Fibroblast of skin of abdomen (primary cell): ENCODE measurements at places on chromosomes 4 and X.

GRCh38 chr4:112853662-112854256, 195.7 kb upstream of the ANK2 start:
- DNase-seq = no peak

DNA sequence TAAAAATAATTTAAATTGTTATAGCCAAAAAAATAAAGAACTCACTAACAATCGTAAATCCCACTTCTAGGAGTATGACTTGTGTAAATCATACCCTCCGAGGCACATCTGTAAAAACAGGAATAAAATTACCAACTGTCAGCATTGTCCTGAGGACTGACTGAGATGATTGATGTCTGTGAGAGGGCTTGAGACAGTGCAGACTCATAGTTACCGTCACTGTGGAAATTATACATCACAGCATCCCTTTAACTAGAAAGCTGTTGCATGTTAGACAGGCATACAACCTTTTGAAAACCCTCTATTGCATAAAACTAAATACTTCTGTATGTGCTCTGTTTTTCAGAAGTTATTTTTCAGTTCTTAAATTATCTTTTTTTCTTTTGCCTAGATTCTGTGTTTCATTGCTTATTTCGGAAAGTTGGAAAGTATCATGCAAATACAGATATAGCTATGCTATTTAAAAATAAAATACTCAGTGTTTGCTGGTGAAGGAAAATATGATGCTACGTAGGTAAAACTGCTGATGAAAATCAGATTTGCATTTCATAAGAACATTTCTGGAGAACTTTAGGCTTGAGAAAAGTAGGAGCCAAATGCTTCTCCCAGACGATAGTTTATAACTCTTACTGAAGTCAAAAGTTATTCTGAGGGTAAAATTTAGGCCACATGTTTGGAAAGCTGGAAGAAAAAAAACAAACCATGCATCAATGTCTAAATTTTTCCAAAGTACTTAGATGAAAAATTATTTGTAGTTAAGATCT, 13.6 kb upstream of the RBPJ start:
- peak; percentile 51 for DNase-seq

GRCh38 chrX:28670074-28670473, 82.8 kb downstream of the IL1RAPL1 start:
- DNase-seq = no peak

- no peak for DNase-seq
Measured at GRCh38 chr4:139189972-139190371, 13.0 kb upstream of the ELF2 start.

DNA sequence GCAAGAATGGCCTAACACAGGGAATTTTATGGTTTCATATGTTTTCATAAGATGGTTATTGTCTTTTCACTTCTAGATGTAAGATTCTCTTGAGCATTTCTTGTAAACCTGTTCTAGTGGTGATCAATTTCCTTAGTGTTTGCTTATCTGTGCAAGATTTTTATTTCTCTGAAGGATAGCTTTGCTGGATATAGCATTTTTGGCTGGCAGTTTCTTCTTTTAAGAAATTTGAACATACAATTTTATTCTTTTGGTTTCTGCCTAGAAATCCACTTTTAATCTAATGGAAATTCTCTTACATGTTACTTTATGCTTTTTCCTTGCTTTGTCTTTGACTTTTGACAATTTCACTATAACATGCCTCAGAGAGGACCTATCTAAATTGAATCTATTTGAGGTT, 276.5 kb upstream of the SFRP2 start:
- DNase-seq = no peak

DNA sequence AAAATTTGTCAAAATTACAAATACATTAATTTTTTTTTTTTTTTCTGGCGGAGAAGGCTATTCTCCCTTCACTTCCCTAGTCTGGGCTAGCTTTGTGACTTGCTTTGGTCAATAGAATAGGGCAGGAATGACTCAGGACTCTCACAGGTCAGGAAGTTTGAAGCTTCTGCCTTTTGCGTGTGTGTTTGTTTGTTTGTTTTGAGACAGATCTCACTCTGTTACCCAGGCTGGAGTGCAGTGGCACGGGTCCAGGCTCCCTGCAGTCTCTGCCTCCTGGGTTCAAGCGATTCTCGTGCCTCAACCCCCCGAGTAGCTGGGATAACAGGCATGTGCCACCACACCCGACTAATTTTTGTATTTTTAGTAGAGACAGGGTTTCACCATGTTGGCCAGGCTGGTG, 55.9 kb upstream of the USP9X start:
- no peak for DNase-seq

DNA sequence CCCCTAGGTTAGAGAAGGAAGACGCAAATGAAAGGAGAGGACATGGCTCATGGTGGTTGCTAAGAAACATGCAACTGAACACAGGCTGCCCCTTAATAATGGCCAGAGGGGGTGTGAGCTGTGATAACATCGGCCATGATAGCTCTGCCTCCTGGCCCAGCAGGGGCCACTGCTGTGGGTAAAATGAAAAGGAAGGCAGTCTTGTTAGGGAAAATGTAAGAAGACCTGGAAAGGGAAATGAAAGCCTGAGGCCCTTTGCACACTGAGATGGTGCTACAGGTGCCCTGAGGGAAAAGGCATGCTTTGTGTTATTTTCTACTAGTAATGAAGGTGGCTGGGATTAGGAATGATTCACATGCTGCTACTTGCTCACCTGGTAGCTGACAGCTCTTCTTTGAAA, 123.6 kb upstream of the MID1 start:
- DNase-seq = no peak

GRCh38 chr4:180990931-180991330, 1252.3 kb upstream of the TENM3 start:
- no peak for DNase-seq

GRCh38 chr4:178470996-178471784, 1029.0 kb upstream of the AGA start:
- DNase-seq = no peak

DNA sequence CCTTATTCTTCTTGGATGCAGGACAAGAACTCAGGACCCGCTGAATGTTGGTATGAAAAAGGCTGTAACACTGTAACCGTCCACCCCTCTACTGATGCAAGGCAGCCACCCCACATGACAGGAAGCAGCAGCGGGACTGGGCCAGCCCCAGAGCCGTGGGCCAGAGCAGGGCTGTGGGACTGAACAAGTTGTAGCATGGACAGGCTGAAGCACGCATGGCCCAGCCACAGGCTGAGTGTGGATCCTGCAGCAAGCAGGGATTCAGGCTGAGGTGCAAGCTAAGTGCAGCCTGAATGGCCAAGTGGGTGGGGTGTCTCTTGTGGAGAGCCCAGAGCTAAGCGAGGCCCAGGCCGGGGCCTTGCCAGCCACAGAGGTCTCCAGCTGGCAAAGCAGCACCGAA, 632.2 kb downstream of the SPOCK3 start:
- no peak for DNase-seq

DNA sequence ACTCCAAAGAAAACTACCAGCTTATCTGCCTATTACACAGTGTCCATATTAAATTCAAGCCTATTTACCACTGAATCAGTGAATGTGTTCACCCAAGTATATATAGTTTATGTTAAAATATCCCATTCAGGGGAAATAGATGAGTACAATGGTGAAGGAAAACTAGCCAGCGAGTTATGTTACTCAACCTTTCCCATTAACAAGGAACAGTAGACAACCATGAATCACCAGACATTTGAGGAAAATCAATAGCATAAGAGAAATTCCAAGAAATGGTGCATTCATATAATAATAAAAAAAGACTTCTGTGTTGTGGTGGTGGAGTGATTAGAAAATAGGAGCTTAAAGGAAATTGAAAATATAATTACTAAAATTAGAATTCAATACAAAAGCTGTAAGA, 21.3 kb downstream of the IQCM start:
- DNase-seq = no peak
